ENCODE measurements at places on chromosomes 6 and 20.

- no peak for DNase-seq
These were observed 208.6 kb upstream of the AGPAT4 start for GRCh38 chr6:161482517-161482858.

GRCh38 chr20:25535762-25536161 lies 49.6 kb downstream of the NINL start:
- DNase-seq, result no peak

- DNase-seq, result peak; percentile 41
These were observed 55.0 kb upstream of the VSX1 start for GRCh38 chr20:25136643-25137559.

GRCh38 chr6:83707829-83708545 lies 914 bp downstream of the SNAP91 start:
- no peak for DNase-seq

DNA sequence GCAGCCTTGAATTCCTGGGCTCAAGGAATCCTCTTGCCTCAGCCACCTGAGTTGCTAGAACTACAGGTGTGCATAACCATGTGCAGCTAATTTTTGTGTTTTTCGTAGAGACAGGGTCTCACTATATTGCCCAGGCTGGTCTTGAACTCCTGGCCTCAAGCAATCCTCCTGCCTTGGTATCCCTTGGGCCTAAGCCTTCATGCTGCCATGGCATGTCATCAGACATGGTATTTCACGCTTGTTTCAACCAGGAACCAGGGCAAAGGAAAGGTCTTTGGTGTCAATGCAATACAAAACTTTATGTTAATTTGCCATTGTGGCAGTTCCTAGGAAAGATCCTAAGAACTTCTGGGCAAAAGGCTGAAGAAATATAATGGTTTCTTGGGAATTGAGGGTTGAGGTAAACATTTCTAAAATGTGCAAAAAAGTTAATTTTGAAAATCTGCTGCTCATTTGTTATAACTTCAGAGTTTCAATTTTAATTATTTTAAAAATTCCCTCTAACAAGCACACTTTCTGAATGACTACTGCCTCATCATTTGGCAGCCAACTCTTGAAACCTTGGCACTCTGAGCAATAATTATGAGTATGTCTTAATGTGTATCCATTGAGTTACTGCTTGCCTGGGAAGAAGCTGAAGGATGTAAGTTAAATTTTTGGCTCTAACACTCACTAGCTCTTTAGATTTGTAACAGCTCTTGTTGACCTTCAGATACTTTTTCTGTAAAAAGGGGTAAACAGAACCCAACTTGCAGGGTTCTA lies 154.1 kb downstream of the GJA10 start:
- no peak for DNase-seq

DNA sequence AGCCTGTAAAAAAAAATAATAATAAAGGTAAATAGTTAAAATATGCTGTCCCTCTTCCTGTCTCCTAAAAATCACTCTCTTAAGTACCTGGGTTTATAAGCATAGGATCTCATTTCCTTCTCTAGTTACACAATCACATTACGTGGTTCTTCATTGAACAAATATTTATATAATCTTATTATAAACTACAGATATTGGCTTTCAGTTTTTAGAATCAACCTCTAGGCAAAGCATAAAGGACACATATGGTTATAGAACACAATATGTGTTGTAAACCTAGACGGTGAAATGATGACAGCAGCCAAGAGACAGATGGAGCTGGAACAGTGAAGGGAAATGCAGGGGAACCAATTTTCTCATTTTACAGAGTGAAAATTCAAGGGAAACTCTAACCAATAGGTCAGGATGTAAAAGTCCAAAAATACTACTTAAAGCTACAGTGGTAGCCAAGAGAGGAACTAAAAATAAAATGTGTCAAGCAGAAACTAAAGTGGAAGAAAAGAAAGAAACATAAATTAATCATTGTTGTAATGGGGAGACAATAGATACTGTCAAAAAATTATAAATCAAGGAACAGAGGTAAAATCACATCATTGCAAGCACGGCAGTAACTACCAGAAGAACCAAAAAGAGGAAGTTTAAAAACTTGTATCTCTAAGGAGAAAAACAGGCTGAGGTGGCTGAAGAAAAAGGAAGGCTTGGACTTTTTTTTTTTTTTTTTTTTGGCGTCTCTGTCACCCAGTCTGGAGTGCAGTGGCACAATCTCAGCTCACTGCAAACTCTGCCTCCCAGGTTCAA lies 82.8 kb upstream of the CDYL start:
- no peak for DNase-seq

- no peak for DNase-seq
These were observed 76.3 kb downstream of the CDK19 start for GRCh38 chr6:110738899-110739365.

GRCh38 chr6:2799936-2800527 lies 34.8 kb downstream of the WRNIP1 start:
- no peak for DNase-seq

DNA sequence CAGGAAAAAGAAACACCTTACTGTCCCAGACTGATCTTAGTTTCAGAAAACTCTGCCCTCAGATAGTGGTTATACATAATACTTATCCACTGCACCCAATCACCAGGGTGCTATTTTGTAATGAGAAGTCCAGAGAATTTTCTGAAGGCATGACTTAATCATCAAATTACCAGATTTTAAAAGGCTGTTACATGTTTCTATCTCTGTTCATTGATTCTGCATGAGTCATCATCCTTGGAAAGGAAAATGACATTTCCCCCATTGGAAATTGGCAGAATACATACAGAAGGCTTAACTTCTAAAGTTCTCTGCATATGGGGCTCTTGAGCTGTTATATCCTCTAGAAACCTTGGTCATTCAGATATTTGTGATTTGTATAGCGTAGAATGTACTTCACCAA lies 587.9 kb upstream of the FLRT3 start:
- no peak for DNase-seq

Measured in amniotic stem cell (primary cell).